Stomach (tissue), 19 donors: ENCODE measurements at places on chromosomes 4 and X. TPM values are rescaled to one million over a fixed set of nuclear protein-coding genes. Genes with fewer than 3 reads are reported as not detected.
A peak's percentile ranks its signal among the peaks of the same experiment; 100 is the strongest.

The BEX1 gene
- not detected for total RNA-seq

The TMEM150C gene
- not detected for total RNA-seq

The CLDN2 gene
- total RNA-seq = not detected

The MAGEB1 gene
- total RNA-seq = not detected

The LRCH2 gene
- total RNA-seq = 0.58 TPM

The RRH gene
- total RNA-seq = not detected

- H3K36me3 ChIP-seq = no peaks in the 10 kb centered on the region
- no peak overlapping the region for H3K27ac ChIP-seq
- no peaks in the 10 kb centered on the region for H3K27me3 ChIP-seq
- H3K4me3 ChIP-seq = no peak overlapping the region
- no peak for DNase-seq
Measured at GRCh38 chr4:118154649-118155048, 120.4 kb downstream of the NDST3 start.

DNA sequence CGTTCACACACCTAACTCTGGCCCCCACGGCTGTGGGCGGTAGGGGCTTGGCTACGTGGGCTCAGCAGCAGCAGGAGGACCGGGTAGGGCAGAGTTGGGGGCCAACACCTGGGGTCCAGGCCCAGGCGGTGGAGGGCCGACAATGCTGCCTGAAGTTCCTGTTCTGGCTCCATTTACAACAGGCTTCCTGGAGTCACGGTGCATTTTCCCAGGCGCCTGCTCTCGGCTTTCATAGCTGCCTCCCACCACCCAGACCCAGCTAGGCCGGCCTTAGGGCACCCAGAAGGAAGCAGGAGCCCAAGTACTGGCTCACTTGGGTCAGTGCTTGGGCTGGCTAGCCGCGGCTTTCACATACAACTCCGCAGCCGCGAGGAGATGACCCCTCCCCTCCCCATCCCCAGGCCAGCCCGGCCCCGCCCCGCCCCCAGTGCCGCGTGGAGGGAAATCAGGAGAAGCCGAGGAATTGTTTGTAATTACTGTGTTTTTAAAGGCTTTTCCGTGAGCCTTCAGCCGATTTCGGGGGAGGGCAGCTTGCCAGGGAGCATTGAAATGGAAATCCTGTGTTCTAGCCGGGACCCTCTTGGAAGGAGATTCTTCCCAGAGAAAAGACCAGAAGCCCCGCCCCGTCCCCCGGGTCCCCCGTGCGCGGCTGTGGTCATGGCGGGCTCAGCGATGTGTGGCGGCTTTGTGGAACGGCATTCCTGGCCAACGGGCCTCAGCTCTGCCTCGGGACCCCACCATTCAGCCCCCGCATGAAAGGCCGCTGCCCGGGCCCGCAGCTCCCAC is 28.5 kb downstream of the PJA1 start:
- no peaks in the 10 kb centered on the region for H3K36me3 ChIP-seq
- H3K4me3 ChIP-seq = peak overlapping the region; percentile 31
- DNase-seq = no peak

GRCh38 chr4:11669156-11669555 is 240.5 kb upstream of the HS3ST1 start:
- no peaks in the 10 kb centered on the region for H3K36me3 ChIP-seq
- H3K4me1 ChIP-seq = no peaks in the 10 kb centered on the region
- no peaks in the 10 kb centered on the region for H3K27me3 ChIP-seq
- no peak for DNase-seq
- H3K4me3 ChIP-seq = no peak overlapping the region

GRCh38 chrX:154465601-154466000 is 7.5 kb downstream of the PLXNA3 start:
- H3K27ac ChIP-seq = no peak overlapping the region
- DNase-seq = no peak
- H3K4me1 ChIP-seq = no peaks in the 10 kb centered on the region
- peaks cover 99% of the 10 kb centered on the region for H3K36me3 ChIP-seq
- H3K4me3 ChIP-seq = no peak overlapping the region

DNA sequence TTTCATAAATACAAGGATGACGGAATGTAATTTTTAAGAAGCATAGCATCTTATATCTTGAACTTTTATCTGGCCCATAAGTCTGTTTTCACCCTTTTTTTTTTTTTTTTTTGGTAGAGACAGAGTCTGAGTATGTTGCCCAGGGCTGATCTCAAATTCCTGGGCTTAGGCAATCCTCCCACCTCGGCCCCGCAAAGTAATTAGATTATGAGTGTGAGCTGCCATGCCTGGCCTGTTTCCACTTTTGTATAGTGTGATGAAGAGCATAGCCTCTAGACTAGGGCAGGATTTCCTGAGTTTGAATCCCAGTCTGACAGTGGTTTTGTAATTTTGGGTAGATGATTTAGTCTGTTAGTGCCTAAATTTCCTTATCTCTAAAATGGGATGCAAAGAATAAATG is 11.0 kb downstream of the STIM2 start:
- peaks cover 42% of the 10 kb centered on the region for H3K4me1 ChIP-seq
- H3K36me3 ChIP-seq = no peaks in the 10 kb centered on the region
- DNase-seq = no peak
- H3K27me3 ChIP-seq = no peaks in the 10 kb centered on the region

- H3K27ac ChIP-seq = no peak overlapping the region
- H3K4me1 ChIP-seq = no peaks in the 10 kb centered on the region
- H3K4me3 ChIP-seq = no peak overlapping the region
- no peaks in the 10 kb centered on the region for H3K27me3 ChIP-seq
- DNase-seq = peak; percentile 68
Measured at GRCh38 chrX:155056877-155057792, 13.8 kb downstream of the CMC4 start.

DNA sequence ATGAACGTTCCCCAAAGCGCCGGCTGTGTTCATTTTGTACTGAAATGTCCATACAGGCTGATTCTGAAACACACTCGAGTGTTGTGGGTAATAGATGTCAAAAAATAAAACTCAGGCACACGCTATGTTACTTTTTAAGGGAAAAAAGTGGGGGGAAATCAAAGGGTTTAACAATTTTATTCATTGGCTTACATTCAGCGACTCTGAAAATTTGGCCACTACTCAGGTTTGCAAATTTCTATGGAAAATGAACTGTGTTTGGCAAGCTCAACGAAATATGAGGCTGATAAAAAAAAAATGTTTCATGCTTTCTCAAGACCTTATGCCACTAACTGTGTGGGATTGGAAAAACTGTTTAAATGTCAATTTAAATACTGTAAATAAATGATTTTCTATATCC is 18.5 kb downstream of the AMELX start:
- no peaks in the 10 kb centered on the region for H3K36me3 ChIP-seq
- H3K4me1 ChIP-seq = no peaks in the 10 kb centered on the region
- no peak for DNase-seq

- H3K4me3 ChIP-seq = no peak overlapping the region
- H3K27me3 ChIP-seq = no peaks in the 10 kb centered on the region
- H3K4me1 ChIP-seq = no peaks in the 10 kb centered on the region
- no peak overlapping the region for H3K27ac ChIP-seq
Measured at GRCh38 chr4:186607490-186607889, 52.1 kb upstream of the MTNR1A start.

DNA sequence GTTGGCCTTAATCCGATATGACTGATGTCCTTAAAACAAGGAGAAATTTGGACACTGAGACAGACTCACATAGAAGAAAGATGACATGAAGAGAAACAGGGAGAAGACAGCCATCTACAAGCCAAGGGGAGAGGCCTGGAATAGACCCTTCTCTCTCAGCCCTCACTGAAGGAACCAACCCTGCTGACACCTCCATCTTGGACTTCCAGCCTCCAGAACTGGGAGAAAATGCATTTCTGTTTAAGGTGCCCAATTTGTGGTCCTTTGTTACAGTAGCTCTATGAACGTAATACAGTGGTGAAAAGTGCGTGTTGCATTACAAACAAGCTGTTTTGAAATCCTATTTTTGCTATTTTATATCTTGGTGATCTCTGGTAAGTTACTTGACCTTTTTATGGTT is 343.6 kb downstream of the ARHGAP10 start:
- DNase-seq = no peak
- H3K4me1 ChIP-seq = no peaks in the 10 kb centered on the region
- H3K4me3 ChIP-seq = no peak overlapping the region
- H3K27ac ChIP-seq = no peak overlapping the region
- H3K27me3 ChIP-seq = no peaks in the 10 kb centered on the region

GRCh38 chr4:5528031-5528436 is 180.3 kb downstream of the EVC2 start:
- H3K4me3 ChIP-seq = no peak overlapping the region
- peaks cover 5% of the 10 kb centered on the region for H3K36me3 ChIP-seq
- H3K27ac ChIP-seq = no peak overlapping the region
- H3K27me3 ChIP-seq = no peaks in the 10 kb centered on the region
- DNase-seq = no peak

DNA sequence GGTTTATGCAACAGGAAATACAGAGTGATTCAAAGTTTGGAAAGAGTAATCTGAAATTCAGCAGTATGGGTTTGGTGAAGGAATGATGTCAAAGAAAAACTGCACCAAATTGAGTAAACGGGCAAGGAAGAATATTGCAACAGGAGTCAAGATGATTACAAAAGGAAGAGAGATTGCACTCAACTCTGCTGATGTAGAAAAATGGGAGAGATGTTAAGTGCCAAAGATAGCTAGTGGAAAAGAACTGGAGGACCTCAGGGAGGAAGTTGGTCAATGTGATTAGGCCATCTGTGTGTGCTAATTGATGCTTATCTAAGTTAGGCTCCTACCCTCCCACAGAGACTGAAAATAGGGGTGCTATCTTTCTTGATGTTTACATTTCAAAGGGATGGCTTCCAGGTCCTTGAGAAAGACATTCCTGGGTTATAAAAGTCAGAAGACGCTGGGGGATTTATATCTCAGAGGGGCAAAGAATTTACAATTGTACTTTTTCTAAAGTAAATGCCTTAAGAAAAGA is 167.4 kb upstream of the FAM47A start:
- no peak for DNase-seq
- no peaks in the 10 kb centered on the region for H3K4me1 ChIP-seq
- no peaks in the 10 kb centered on the region for H3K27me3 ChIP-seq
- no peak overlapping the region for H3K27ac ChIP-seq
- H3K36me3 ChIP-seq = no peaks in the 10 kb centered on the region

DNA sequence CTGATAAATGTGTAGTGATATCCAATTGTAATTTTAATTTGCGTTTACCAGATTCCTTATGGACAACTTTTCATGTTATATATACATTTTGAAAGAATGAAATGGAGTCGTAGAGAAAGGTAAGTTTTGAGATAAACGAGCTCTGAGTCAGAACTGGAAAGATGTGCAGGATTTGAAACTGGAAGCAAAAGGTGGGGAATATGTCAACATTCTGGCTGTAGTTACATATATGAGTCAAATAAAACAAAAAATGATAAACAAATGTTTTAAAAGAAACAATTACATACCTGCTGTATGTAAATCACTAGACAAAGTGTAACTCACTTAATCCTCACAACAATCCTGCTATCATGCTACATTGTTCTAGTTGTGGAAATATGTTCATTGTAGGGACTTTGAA is 84.0 kb downstream of the LPAR4 start:
- DNase-seq = no peak
- no peak overlapping the region for H3K4me3 ChIP-seq
- H3K27ac ChIP-seq = no peak overlapping the region
- no peaks in the 10 kb centered on the region for H3K4me1 ChIP-seq
- no peaks in the 10 kb centered on the region for H3K27me3 ChIP-seq
- no peaks in the 10 kb centered on the region for H3K36me3 ChIP-seq

DNA sequence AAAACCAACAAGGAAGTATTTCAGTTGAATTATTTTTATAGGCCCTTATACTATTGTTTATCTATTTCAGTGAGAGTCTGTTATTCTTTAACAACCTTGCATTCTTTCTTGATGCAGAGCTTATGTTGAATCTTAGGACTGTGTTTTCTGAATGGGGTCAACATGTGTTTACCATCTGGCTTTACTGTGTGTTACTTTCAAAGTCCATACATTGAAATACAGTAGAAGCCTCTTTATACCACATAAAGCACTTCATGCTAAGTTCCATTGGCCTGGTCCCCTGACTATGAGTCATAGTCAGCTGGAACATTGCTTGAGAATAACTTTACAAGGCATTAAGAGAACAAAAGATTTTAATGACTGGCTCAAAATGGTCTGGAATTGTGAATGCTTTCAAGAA is 152.6 kb downstream of the GASK1B start:
- peaks cover 11% of the 10 kb centered on the region for H3K4me1 ChIP-seq
- H3K27me3 ChIP-seq = no peaks in the 10 kb centered on the region
- peak; percentile 88 for DNase-seq
- no peak overlapping the region for H3K4me3 ChIP-seq
- H3K36me3 ChIP-seq = no peaks in the 10 kb centered on the region

DNA sequence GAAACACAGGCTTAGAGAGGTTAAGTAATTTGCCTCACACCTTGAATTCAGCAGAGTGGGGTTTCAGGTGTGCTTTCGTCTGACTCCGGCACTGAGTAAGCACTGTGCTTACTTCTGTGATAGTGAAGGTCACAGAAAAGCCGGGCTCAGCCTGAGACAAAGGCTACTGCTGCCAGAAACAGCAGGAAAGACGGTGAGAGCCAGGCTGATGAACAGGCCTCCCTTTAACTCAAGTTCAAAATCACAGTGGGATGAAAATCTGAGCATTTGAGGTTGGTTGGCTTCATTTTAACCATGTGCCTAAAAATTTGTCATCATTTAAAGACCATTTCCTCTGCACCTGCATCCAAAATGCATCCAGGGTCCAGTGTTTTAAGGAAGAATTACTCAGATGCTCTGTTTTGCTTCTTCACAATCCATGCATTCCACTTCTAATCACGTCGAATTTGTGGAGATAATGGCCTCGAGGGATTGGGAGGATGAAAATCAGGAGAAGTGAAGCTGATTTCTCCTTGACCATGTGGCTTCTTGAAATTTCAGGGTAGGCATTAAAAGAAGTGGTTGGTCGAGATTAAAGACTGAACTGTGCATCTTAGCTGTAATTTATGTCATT is 121.2 kb upstream of the LNX1 start:
- H3K27me3 ChIP-seq = no peaks in the 10 kb centered on the region
- peaks cover 3% of the 10 kb centered on the region for H3K4me1 ChIP-seq
- no peaks in the 10 kb centered on the region for H3K36me3 ChIP-seq
- DNase-seq = peak; percentile 28
- H3K27ac ChIP-seq = no peak overlapping the region

- no peaks in the 10 kb centered on the region for H3K27me3 ChIP-seq
- peaks cover 9% of the 10 kb centered on the region for H3K4me1 ChIP-seq
- peaks cover 18% of the 10 kb centered on the region for H3K36me3 ChIP-seq
- no peak overlapping the region for H3K4me3 ChIP-seq
- H3K27ac ChIP-seq = no peak overlapping the region
Measured at GRCh38 chr4:150581056-150581605, 820 bp upstream of the MAB21L2 start.

- peak within 1 kb of the TSS; percentile 95 for H3K27ac ChIP-seq
- H3K4me1 ChIP-seq = peaks cover 10% of the 10 kb centered on the region
- peak within 1 kb of the TSS; percentile 79 for H3K4me3 ChIP-seq
- no peaks in the 10 kb centered on the region for H3K27me3 ChIP-seq
Measured at GRCh38 chr4:158722917-158723793, at the start of gene PPID. Gene PPID (minus strand): TSS chr4:158723396. CDS start chr4:158723288, 108 bp downstream.

DNA sequence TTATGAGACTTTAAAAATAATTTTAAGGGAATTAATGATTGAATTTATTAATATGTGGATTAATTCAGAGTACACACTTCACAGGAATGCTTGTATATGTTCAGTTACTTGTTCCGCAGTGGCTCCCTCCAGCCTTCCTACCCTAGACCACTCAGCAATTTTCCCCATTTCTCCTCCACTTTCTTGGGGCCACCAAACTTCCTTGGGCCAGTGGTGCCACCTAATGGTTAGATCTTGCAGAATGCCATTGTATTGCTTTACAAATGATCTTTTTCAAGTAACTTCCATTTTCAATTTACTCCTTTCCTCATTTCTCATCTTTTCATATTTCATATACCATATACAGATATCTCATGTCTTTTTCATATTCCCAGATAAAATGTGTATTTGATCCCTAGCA is 3.6 kb upstream of the RNF175 start:
- H3K27ac ChIP-seq = no peak overlapping the region
- H3K4me1 ChIP-seq = peaks cover 10% of the 10 kb centered on the region
- DNase-seq = no peak
- H3K36me3 ChIP-seq = no peaks in the 10 kb centered on the region
